ENCODE measurements at places on chromosomes 7 and 10. TPM values are rescaled to one million over a fixed set of nuclear protein-coding genes. Genes with fewer than 3 reads are reported as not detected.

Gene POM121
- total RNA-seq = 73.0 TPM

Gene FFAR4
- total RNA-seq = not detected

Gene PNLIP
- not detected for total RNA-seq

Gene SOSTDC1
- total RNA-seq = not detected

Gene PTPRZ1
- total RNA-seq = not detected

Gene SPACDR
- 1.6 TPM for total RNA-seq

Gene SP8
- not detected for total RNA-seq

Gene CAMK2B
- total RNA-seq = 0.40 TPM

Gene SFXN4
- 60.0 TPM for total RNA-seq

All from activated CD8-positive, alpha-beta memory T cell treated with anti-CD3 and anti-CD28 coated beads for 36 hours (primary cell).